ENCODE measurements at places on chromosomes 16 and 17. TPM values are rescaled to one million over a fixed set of nuclear protein-coding genes. Genes with fewer than 3 reads are reported as not detected.

The TBC1D26 gene
- not detected for polyA plus RNA-seq

The ZG16 gene
- polyA plus RNA-seq: not detected

DNA sequence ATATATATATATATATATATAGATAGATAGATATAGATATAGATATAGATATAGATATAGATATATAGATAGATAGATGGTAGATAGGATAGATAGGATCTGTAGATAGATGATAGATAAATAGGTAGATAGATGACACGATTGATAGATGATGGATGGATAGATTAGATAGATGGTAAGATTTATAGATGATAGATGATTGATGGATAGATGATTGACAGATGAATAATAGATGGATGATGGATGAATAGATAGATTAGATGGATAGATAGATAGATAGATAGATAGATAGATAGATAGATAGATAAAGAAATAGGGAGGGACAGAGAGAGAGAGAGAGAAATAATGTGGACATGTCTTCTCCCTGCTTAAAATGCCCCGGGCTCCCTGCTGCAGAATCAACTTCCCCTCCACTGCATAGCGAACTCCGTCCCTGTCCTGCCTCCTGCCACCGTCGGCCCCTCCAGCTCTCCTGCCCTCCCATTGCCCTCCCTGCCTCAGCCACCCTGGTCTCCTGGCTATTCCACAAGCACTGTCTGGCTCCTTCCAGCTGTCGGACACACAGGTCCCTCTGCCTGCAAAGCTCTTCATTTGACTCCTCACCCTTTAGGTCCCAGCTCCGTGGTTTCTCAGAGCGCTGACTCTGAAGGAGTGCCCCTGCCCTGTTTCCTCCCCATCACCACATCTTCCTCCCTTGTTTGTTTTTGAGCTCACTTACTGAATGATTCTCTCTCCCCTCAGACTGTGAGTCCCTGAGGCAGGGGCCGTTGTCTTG, 254.0 kb downstream of the KATNIP start:
- DNase-seq: no peak

The RGS11 gene
- 0.33 TPM for polyA plus RNA-seq

The KRTAP17-1 gene
- not detected for polyA plus RNA-seq

The DPEP2NB gene
- not detected for polyA plus RNA-seq

GRCh38 chr17:6187836-6188235, 117.7 kb downstream of the WSCD1 start:
- no peak for DNase-seq

- DNase-seq: no peak
Measured at GRCh38 chr16:69555437-69555836, 10.3 kb upstream of the NFAT5 start.

GRCh38 chr16:67055712-67056487, 27.0 kb downstream of the CBFB start:
- peak; percentile 81 for DNase-seq

DNA sequence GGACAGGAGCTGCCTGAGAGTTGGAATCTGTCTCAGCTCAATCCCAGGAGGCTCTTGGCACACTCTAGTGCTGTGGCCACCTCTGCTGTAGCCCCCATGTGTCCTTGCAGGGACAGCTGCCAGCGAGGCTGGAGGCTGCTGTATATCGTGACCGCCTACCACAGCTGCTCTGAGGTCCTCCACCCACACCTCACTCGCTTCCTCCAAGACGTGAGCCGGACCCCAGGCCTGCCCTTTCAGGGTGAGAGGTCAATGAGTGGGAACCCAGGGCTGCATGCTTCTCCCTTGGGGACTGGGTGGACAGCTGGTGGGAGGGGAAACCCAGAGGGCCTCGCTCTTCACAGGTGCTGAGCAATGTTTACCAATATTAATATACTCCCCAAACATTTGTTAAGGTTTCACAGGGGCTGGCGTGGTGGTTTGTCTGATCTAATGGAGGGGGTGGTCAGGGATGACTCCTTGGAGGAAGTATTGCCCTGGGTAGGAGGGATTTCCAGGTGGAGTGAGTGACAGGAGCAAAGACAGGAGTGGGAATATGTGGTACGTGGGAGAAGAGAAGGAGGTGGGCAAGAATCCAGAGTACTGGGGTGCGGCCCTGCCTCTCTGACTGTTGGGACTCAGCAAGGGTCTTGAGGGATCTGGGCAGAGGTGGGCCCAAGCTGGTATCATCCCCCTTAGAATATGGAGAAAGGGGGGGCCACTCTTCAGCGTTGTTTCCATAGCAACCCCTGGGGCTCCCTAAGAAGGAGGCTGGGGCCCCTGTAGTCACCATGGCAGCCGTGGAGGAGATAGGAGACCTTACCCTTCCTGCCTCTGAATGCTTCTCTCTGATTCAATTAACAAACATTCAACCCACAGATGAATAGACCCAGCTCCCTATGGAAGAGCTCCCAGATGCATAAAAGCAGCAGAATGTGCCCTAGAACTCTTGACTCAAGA, 22.2 kb upstream of the ALKBH5 start:
- no peak for DNase-seq

The CTF1 gene
- polyA plus RNA-seq: 12.5 TPM

- no peak for DNase-seq
Measured at GRCh38 chr17:43860927-43861622, 14.1 kb downstream of the CD300LG start.

DNA sequence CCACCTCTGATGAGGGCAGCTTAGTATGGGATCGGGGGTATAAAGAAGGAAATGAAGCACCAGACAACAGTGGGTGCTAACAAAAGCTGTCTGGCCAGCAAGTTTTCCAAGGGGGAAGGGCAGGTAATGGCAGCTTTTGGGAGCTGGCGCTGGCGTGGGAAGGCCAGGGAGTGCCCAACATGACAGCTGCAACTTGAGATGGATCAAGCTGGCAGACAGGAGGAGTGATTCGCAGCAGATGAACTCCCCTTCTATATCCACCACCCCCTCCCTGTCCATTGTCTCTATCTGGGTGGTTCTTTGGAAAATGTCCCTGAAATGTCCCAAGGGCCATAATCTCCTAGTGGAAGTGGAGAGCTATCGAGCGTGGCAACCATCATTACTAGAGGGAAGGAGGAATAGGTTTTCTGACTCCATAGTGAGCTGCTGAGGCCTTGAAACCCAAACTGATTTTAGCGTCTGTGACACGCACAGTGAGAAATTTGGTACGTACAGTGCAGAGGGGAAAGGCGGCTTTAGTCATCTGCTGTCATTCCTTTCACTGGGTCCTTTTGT, 4.8 kb upstream of the INPP5K start:
- no peak for DNase-seq

- DNase-seq: no peak
Measured at GRCh38 chr17:75679706-75680211, 12.6 kb downstream of the SAP30BP start.

The TMEM97 gene
- 16.1 TPM for polyA plus RNA-seq

The GPR179 gene
- not detected for polyA plus RNA-seq

DNA sequence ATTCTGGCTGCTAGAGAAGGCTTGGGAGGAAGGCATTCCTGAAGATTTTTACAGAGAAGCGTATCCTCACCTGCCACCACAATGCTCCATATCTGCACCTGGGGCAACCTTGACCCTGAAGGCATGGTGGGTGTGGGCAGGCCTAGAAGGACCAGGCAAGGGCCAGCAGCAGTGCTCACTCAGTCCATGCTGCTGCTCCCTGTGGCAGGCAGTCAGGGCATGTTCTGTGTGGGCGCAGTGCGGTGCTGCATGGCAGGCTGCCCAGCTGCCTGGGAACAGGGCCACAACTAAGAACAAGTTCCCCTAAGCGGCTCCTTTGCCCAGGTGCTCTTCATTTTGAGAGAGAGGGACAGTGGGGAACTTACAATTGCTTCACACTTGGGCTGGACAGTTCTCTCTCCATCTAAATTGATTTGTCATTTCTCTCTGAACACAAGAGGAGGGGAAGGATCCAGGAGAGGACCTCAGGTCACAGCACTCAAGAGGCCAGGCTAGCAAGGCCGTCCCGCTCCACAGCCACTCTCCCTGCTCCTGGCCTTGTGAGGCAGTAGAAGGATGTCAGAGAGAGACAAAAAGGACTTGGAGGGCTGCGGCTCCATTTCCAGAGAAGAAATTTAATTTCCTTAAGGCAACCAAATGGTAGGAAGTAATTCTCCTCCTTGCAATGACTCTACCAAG, 158.8 kb downstream of the AATF start:
- DNase-seq: no peak

The KIF19 gene
- polyA plus RNA-seq: not detected

- DNase-seq: no peak
Measured at GRCh38 chr16:14609716-14610115, 20.3 kb downstream of the PARN start.

DNA sequence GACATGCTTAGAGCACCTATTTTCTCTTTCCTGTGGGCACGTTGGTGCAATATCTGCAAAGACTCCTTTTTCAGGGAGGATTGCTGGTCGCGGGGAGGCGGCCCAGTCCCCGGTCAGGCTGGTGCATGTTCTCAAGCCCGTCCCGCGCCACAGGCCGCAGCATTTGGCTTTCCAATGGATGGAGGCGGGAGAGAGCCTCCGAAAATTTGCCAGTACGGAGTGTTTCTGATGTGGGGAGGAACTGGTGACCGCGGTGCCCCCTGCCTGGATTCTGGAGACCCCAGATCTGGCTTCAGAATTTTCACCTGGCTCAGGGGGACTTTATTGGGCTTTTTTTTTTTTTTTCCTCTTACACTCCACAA, 2.3 kb downstream of the CMIP start:
- DNase-seq: no peak
